Amygdala (tissue), 56 donors: ENCODE measurements at places on chromosomes 12 and 14.
A peak's percentile ranks its signal among the peaks of the same experiment; 100 is the strongest.

GRCh38 chr12:26648999-26649398 lies 184.0 kb downstream of the ITPR2 start:
- no peak for DNase-seq

- no peak for DNase-seq
These were observed 78.7 kb downstream of the PRICKLE1 start for GRCh38 chr12:42510823-42511222.

GRCh38 chr14:24398653-24399446 lies at the start of gene NYNRIN:
Gene NYNRIN, plus strand, starts transcription at chr14:24399003. Its CDS starts 244 bp downstream, at chr14:24399247.
- no peak for DNase-seq

DNA sequence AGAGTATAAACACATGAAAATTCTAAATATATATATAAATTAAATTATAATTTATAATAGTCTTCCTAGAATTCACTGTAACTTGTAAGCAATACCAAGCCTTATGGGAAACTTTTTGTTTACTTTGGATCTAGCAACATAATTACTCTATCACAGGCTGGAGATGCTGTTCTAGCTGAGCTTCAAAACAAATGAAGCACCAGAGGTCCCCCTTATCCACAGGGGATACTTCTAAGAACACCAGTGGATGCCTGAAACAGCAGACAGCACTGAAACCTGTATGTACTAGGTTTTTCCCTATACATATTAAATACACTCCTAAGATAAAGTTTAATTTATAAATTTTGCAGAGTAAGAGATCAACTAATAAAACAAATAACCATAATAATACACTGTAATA lies 96.6 kb downstream of the CDK17 start:
- no peak for DNase-seq

DNA sequence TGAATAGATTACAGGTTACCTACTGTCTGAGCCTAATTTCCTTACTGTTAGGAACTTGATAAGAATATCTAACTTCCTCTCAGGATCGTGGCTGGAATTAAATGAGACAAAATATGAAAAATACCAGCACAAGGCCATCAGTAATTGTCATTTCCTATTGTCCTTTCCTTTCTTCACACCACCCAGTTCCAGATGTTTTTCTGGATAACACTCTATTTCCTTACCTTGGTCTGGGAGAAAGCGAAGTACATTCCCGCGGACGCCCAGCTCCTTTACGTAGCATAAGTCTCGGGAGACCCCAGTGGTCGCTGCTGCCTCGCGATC lies 376 bp downstream of the GDF3 start:
- DNase-seq, result no peak

GRCh38 chr12:27971121-27971489 lies 1.4 kb downstream of the PTHLH start:
- no peak for DNase-seq

GRCh38 chr12:113397497-113398197 lies 6.0 kb downstream of the SDS start:
- DNase-seq, result no peak

DNA sequence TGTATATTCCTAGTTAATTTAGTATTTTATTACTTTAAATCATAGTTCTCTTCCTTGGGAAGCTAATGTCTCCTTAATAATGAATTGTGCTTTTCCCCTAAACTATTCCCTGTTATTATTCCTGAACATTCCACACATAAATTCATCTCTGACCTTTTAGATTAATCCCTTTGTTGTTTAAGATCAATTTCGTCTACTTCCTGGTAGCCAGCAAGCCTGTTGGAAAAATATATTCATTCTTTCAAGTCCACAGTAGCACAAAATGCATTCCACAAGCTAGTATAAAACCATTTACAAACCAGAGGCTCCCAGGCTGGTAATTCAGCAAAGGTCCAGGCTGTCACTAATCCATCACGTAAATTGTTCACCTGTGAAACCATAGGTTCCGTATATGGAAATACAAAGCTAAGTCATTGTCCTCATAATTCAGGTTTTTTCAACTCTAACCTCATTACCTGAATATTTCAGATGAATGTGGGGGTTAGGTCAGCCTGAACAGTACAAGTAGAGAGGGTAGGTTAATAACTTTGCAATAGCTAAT lies 232.7 kb downstream of the SEC23A start:
- DNase-seq, result no peak

GRCh38 chr12:93638954-93639353 lies 38.2 kb upstream of the CRADD start:
- no peak for DNase-seq

GRCh38 chr12:20528208-20528607 lies 159.9 kb downstream of the PDE3A start:
- no peak for DNase-seq

- no peak for DNase-seq
These were observed 11.0 kb upstream of the PLBD1 start for GRCh38 chr12:14578646-14579045.

DNA sequence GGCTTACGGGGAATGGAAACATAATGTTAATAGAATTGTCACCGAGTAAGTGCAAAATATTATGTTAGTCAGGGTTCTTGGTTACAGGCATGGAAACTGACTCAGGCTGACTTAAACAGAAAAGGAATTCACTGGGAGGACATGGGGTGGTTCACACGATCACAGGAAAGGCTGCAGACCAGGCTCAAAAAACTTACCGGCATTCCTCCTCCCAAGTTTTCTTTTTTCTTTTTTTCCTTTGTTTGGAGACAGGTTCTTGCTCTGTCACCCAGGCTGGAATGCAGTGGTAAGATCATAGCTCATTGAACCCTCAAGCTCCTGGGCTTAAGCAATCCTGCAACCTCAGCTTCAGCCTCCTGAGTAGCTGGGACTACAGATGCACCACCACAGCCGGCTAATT lies 11.9 kb upstream of the UBE2N start:
- DNase-seq, result no peak

DNA sequence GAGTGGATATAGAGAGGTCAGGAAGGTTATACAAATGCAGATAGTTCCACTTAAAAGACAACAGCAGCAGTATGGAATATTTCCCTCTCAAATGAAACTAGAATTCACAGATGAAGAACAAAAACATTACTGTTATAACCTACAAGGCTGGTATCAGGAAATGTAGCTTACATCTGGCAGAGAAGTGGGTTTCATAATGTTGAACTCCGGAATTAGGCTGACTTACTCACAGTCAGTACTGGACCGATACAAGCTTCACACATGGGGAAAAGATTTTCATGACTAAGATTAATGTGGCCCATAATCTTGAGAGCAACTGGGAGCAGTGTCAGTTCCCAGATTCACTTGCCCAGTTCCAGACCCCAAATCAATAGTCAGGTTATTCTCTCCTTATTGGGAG lies 353.9 kb downstream of the DUSP6 start:
- no peak for DNase-seq

GRCh38 chr14:24958271-24958670 lies 91.7 kb downstream of the STXBP6 start:
- no peak for DNase-seq

DNA sequence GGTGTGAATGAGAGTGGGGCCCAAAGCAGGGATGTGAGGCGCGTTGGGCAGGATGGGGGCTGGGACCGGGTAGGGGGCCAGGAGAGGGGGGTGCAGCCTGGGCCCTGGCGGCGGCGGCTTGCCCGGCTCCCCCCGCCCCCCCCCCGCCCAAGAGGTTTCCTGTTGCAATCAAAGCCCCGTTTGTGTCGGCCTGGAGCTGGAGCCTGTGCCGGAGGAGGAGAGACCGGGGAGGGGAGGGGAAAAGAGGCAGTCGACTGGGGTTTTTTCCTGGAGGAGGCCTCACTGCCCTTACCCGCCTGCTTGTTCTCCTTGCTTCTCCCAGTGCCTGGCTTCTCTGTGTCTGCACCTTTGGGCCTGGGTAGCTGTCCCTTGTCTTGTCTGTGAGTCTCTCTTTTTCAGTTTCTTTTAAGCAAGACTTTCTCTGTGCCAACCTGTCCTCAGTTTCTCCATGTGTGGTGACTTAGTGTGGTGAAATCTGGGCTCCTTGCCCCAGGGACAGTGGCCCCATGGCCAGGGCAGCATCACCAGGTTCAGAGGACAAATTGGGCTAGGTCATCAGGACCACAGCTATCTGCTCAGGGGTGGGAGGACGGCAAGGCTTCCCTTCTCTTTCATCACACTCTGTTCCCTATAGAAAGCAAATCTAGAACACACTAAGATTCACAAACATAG lies 8.5 kb downstream of the RARG start:
- peak; percentile 35 for DNase-seq

- no peak for DNase-seq
These were observed 1701.5 kb upstream of the FLRT2 start for GRCh38 chr14:83828406-83828805.

DNA sequence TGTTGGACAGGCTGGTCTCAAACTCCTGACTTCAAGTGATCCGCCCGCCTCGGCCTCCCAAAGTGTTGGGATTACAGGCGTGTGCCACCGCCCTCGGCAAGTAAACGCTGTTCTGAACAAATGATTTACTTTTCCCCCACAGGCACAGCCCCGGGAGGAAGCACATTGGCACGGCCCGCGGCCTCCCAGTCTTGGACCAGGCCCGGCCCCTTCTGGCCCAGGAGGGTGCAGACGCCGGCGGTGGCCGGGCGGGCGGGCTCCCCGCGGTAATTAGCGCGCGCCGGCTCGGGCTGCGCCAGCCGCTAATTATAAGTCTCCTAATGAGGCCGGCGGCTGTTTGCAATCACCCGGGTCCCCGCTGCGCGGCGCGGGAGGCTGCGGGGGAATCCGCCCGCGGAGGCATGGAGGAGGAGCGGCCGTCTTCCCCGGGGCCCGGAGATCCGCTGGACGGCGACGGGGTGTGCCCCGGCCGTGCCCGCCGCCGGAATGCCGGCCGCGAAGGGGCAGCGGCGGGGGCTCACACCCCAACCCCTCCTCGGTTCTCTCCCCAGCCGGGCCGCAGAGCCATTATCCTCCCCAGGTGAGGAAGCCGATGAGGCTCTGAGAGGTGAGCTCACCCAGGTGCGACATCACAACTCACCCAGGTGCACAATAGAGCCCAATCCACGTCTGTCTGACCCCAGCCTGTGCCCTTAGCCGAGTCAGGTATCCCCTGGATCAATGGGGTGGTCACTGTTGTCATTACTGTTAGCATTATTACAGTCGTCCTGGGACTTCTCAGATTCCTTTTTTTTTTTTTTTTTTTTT lies 3.3 kb upstream of the POP5 start:
- DNase-seq, result peak; percentile 51

DNA sequence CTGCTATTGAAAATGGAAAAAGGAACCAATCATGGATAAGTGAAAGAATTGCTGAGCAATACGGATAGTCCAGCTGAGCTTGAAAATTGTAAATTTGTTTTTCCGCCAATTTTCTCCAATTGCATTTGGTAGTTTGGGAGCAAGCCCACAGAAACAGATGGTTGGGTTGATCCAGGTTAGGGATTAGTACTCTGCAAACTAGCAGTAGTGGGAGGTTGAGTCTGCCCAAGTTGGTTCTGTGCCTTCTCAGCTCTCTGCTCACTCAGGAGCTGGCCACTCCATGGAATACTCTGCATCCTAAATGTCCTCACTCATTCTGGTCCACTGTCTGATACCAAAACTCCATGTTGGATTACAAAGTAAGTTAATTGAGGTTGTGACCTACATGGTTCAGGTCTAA lies 361.1 kb upstream of the ATP2B1 start:
- no peak for DNase-seq

- no peak for DNase-seq
These were observed 5.0 kb downstream of the HNRNPC start for GRCh38 chr14:21264025-21264801.

DNA sequence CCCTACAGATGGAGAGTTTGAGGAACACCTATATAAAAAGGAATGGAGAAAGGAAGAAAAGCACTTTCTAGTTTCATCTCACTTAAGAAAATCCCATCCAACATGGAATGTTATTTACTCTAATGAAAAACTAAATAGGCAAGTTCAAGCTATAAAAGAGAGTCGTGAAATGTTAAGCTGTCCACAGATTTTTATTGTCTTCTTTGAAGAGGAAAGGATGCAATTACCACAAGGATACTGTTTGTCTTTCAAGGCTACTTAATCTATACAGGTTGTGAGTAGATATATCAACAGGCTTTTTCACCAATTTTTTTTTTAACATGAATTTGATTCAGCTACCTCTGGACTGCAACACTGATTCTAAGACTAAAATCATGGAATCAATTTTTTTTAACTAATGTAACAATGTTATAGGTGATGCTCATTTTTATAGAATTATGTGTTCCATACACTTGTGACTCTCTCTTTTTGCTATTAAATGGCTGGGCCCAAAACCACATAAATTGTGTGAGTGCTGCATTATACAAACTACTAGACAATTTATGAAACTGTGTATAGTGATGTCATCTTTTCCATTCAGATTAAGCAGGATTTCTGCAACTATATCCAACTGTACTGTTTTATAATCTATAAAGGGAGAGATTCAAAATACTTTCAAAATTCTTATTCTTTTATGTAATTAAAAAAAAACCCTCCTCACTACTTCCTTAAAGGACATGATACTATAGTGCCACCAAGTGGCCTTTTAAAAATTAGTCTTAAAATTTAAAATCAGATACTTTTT lies 26.8 kb upstream of the BMAL2 start:
- no peak for DNase-seq

DNA sequence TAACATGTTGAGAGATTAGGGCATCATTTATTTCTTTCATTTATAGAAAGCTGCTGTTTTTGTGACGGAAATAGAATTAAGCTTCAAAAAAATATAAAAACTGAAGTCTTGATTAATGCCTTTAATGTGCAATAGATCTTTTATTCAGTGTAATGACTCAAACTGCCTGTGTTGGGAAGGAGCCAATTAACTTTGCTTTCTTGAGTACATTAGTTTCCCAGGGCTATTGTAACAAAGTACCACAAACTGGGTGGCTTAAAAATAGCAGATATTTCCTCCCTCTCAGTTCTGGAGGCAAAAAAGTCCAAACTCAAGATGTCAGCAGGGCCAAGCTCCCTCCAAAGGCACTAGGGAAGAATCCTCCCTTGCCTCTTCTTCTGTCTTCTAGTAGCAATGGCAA lies 36.6 kb downstream of the EID3 start:
- no peak for DNase-seq

GRCh38 chr14:74754157-74754556 lies 9.0 kb upstream of the YLPM1 start:
- DNase-seq, result no peak

DNA sequence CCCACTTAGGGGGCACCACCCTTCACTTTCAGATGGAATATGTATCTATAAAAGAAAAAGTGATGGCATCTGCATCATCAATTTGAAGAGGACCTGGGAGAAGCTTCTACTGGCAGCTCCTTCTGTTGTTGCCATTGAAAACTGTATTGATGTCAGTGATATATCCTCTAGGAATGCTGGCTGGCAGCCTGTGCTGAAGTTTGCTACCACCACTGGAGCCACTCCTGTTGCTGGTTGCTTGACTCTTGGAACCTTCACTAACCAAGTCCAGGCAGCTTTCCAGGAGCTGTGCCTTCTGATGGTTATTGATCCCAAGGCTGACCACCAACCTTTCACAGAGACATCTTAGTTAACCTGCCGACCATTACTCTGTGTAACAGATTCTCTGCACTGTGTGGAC lies 44.7 kb downstream of the RIMKLB start:
- DNase-seq, result no peak

DNA sequence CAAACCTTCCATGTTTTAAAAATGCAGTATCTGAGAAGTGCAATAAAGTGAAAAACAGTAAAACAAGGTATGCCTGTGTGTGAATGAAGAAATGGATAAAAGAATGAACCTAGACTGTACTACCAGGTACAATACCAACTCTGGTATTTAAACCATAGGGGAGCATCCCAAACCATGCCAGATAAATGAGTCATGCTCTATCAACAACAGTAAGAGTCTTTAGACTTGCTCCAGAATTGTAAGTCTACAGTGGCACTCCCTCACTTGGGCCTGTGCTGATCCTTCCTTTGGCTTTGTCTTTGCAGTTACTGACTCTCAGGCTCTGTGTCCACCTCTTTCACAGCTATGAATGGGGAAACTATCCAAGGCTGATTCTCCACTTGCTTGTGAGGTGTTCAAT lies 38.1 kb downstream of the BBS10 start:
- no peak for DNase-seq

- DNase-seq, result no peak
These were observed 107.9 kb upstream of the GZMB start for GRCh38 chr14:24741871-24742270.
